AG04449 (cell line): ENCODE measurements at places on chromosomes 11 and 22.

DNA sequence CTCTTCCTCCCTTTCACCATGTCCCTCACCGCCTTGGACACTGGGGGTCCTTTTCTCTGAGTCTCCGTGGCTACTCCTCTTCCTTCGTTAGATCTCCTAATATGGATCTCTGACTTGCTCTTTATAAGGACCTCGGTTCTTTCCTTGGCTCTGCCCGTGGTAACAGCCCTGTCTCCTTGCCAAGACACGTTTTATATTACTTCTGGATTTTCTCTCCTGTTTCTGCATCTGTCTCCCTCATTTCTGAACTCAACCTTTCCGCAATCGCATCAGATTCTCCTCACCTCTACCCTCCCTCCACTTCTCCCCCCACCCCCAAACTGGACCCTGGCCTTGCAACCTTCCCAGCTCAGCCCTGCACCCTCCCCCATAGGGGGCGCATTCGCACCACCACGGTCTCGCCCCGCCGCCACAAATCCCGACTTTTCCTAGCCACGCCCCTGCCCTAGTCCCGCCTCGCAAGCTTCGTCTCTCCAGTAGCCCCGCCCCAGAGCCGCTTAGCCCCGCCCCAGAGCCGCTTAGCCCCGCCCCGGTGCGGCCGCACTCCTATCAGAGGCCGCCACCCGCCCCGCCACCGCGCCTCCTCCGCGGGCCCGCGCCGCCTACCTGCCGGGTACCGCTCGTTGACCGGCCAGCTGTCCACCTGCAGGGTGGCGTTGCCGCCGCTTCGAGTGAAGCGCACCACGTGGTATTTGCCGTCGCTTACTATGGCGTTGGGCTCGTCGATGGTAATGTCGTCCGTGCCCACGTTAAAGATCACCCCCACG is 39.0 kb downstream of the SLC22A12 start:
- no peak for DNase-seq

DNA sequence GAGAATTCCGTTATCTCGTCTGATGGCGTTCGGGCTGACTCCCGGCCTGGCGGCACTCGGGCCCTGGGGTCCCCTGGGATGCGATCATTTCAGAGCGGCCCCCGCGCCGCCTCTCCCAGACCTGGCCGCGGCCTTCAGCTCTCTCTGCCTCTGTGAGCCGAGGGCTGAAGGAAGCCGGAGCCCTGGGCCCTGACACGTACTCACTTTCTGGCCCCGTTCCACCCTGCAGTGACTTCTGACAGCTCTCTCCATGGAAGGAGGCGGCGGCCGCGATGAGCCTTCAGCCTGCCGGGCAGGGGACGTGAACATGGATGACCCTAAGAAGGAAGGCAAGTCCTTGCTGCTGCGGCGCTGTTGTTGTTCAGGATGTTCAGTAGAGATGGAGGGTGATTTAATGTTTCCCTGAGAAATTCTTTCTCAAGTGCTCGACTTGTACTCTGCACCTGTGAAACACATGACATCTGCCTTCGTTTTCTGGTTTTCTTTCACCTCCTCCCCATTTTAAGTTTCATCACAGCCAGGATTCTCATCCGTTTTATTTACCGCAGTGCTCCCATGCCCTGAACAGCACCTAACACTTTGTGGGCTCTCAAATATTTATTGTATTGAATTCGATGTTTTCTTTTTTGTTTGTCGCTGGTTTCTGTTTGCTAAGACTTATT is 612 bp downstream of the GTSE1 start:
- DNase-seq: no peak

DNA sequence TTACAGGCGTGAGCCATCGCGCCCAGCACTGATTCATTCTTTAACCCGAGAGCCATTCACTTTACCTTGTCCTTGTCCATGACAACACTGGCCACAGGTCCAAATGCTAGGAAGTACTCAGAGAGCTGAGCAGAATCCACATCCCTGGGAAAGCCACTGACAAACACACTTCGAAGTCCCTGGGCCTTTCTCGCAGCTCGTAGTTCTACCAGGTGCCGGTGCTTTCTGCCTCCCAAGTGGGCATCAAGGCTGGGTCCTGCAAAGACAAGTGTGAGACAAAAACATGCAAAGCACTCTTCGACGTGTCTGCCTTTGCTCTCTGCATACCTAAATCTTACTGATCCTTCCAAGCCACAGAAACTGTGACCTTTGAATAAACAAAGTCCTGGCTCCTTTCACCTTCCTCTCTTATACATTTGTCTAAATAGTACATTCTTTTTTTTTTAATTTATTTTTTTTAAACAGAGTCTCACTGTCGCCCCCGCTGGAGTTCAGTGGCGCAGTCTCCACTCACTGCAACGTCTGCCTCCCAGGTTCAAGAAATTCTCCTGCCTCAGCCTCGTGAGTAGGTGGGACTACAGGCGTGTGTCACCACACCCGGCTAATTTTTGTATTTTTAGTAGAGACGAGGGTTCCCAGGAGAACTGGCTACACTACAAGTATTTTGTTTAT is 2.2 kb downstream of the TUT1 start:
- no peak for DNase-seq

DNA sequence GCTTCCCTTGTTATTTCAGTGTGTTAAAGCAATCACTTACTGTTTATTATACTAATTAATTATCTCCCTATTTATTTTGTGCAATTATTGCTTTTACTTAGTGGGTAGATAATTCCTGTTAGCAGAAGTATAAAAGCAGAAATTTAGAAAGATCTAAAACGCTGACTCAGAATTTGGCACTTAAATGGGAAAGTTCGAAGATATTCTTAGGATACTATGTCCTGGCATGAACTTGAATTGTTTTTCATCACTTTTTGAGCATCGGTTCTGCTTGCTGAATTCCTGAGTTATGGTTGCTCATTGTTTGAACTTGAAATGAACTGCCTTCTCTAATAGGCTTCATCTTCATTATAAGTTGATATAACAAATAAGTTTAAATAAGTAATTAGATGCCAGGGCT is 325.4 kb downstream of the JRKL start:
- no peak for DNase-seq

DNA sequence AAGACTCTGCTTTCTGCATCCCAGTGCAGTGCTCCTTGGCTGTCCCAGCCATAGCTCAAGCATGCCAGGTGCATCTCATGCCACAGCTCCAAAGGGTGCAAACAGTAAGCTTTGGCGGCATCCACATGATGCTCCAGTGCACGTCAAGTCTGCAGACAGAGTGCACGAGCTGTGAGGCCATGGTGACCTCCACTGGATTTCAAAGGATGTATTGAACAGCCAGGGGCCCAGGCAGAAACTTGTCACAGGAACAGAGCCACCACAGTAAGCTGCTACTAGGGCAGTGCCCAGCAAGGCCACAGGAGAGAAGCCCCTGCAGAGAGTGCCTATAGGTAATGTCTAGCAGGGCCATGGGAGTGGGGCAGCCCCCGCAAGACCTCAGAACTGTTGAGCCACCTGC is 206.8 kb upstream of the DDI1 start:
- DNase-seq: no peak

- DNase-seq: peak; percentile 80
These were observed 27.7 kb downstream of the CD44 start for GRCh38 chr11:35166369-35167360.

GRCh38 chr11:61091373-61092279 is 10.7 kb upstream of the CD5 start:
- no peak for DNase-seq

DNA sequence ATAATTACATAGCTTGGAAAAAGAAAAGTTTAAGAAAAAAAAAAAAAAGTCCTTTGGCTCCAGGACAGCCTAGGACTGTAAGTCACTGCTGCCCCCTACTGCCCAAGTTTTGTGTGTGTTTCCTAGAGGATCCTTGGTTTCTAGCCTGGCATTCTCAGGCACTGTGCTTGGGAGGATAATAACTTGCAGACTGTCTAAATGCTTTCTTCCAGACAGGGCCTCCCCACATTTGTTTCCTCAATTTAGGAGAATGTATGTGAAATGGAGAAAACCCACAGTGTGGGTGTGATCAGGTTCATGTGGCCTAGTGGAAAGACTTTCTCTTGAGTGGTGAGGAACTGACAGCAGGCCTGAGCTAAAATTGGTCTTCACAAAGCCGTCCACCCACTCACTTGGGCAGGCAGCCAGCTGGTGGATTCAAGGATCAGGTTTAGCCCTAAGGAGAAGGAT is 191.0 kb downstream of the NAV2 start:
- no peak for DNase-seq

DNA sequence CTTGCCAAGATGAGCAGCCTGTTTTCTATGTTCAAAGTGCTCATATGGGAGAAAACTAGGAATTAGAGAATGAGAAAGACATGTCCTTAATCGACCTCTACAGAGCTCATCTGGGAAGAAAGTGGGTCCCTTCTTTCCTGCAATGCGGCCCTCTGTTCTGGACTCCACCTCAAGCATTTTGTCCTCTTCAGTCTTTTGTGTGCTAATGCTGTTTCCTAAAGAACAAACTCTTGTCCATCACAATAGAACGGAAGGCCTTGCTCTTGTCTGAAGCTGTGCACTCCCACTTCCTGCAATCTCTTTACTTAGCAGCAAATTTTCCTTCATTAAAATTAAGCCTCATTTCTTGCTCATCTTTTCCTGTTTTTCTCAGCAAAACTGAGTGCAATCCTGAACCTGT is 206.6 kb downstream of the OPCML start:
- DNase-seq: no peak

DNA sequence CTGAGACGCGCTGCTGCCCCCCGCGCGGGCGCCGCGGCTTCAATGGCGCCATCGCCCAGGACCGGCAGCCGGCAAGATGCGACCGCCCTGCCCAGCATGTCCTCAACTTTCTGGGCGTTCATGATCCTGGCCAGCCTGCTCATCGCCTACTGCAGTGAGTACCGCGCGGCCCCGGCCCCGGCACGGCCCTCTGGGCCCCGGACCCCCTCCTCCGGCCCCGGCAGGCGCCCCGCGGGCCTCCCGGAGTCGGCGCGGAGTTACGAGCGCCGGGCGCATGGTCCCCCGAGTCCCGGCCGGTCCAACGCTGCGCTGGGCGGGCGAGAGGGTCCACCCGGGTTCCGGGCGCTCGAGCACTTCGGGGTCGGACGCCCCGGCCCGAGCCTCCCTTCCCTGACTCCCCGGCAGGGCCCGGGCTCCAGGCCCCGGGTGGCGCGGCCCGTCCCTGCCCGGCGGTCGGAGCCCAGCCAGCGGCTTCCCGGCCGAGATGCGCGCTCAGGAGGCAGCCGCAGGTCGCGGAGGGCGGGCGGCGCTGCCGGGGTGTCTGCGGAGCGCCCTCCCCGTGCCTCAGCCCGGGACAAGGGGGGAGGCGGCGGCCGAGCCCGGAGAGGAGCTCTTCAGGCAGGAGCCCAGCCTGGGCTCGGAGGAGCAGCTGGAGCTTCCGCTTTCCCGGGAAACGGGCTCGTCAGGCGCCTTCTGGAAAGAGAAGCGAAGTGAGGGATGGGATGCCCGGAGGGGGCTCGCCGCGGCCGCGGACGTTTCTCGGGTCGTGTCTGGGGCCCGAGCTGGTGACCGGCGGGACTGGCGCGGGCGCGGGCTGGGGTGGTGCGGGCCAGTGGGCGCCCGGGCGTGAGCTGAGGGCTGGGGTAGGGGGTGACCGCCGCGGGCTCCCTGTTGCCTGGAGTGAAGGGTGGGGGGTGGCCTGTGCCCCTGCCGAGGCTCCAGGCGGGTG is 1337.8 kb downstream of the BRD1 start:
- no peak for DNase-seq

GRCh38 chr11:133930767-133931448 is 25.9 kb downstream of the IGSF9B start:
- DNase-seq: no peak

DNA sequence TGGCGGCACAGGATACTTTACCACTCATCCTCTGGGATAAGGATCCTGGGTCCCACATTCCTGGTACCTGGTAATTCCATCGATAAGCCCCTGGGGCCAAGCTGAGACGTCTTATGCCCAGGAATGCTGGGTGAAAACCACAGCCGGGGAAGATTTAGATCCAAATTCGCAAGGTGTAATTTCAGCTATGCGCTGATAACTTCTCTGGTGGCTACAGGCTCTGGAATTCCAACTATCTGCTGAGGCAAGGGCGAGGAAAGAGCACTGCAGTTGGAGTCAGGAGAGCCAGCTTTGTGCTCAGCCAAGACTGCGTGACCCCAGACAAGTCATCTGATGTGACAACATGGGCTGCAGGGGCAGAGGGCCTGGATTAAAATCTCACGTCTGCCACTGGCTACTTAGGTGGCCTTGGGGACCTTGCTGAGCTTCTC is 9.9 kb upstream of the MYEOV start:
- DNase-seq: no peak

DNA sequence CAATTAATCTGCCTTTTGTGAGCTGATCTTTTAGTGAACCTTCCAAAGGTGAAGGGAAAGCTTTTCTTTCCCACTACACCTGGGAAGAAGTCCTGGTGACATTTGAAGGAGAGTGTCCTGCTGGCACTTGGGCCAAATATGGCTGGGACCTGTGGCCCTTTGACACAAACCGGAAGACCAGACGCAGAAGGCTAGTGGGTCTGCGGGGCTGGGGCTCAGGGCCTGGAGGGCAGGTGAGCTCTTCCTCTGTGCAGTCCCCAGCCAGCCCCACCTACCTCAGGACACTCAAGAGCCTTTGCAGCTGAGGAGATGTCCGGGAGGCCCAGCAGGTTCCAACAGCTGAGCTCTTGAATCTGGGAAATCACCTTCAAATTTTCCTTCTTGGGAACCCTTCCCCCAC is 138.0 kb upstream of the THY1 start:
- no peak for DNase-seq

DNA sequence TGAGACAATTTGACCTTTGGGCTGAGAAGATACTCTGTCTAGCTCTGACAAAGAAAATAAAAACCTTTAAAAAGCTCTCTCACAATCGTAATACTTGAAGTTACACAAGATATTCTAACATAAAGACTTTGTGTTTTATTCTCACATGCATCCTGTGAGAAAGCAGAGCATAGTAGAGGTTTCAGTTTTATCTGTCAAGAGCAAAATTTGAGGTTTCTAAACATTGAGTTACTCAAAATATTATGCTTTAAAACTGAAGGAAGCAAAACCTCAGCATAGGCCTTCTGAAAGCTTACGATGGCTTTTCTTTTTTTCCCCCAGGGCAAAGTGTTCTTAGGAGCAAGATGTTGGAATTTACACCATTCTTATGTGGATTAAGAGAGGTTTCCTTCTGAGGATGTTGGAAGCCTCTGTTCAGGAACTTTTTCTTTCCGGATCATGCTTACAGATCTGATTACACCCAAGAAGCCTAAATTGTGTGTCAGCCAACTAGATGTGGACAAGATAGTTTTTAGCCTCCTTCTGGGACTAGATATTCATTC is 15.0 kb upstream of the OR51M1 start:
- no peak for DNase-seq

- no peak for DNase-seq
These were observed 17.3 kb upstream of the OSBPL5 start for GRCh38 chr11:3182462-3182852.
